Activated T-cell treated with anti-CD3 and anti-CD28 coated beads for 48 hours (primary cell): ENCODE measurements at places on chromosomes 3 and 15.

DNA sequence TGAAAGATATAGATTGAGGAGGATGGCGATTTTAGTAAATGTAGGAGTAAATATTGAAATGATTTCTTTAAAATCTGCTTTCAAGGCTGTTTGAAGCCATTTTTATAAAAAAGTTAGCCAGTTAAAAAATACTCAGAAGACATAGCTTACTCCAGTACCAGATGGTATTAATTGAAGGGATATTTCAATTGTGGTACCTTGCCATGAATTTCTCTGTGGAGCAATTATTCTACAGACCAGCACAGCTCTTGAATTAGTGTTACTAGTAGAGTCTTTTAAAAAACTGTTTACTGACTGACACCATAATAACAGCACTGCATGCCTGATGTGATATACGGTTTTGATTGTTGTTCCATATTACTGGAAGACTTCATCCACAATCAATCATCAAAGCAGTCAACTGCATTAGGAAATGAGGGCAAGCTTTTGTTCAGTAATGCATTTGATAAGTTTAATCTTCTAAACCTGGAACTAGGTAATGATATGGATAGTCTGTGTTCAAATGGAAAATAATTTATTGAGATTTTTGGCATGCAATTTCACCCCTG, 106.4 kb downstream of the MFSD1 start:
- no peak for DNase-seq

- no peak for DNase-seq
Measured at GRCh38 chr15:88714782-88715372, 76.1 kb downstream of the ISG20 start.

GRCh38 chr15:76903251-76903681, 1.9 kb downstream of the SCAPER start:
- DNase-seq = no peak

DNA sequence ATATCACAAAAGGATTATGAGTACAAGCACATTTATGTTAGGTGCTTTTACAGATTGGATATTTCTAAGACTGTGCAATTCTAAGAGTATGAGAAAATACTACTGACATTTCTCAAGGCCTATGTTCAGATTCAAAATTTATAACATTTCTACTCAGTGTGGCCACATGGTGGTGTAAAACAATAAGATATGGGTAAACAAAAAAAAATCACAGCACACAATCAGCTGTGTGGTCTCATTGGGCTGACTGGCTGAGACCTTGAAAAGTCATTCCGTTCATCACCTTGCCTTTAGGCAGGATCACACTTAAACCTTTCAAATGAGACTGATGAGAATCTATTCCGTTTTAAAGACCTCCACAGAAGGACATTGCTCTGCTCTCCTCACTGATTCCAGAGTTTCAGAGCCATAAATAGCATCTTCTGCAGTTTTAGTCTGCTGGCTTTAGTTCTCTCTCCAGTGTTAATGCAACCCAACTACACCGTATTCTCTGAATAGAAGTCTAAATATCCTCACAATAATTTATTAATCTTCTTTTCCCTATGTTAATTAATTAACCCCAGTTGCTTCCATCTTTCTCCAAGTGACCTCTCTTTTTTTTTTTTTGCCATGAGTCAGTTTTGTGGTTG, 158.2 kb downstream of the SPATA16 start:
- DNase-seq = no peak

- no peak for DNase-seq
Measured at GRCh38 chr3:10975695-10976234, 16.8 kb upstream of the SLC6A1 start.

DNA sequence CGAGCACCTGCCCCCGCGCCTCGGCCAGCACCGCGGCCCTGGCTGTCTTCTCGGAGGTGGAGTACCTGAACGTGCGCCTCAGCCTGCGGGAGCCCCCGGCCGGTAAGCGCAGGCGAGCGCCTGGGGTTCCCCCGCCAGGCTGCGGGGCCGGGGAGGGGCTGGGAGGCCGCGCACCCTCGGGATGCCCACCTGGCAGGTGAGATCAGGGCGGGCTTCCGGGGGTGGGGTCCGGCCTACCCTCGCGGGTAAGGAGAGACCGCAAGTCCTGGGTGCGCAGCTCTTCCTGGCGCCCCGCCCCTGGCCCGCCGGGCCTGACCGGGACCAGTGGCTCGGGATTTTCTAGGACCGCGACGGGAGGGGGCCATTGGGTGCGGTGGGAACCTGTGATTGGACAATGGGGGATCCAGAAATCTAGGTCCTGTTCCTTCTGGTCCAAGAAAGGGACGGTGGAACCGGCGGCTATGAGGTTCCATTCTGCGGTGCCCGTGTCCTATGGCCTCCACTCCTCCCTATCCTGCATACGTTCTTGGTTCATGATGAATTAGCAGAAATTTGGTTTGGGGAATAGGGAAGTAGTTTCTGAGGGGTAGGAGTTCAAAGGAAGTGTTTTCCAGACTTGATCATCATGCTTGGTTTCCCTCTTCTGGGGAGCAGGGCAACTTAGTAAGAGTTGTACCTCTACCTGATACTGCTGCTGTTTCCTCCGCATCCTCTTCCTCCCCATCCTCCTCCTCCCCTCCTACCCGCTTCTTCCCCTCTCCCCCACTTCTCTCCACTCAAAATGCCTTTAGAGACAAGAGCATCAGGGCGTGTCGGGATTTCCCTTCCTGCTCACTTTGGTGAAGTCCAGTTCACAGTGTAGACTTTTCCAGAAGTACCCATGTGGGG, 808 bp downstream of the ARRDC4 start:
- DNase-seq = no peak

DNA sequence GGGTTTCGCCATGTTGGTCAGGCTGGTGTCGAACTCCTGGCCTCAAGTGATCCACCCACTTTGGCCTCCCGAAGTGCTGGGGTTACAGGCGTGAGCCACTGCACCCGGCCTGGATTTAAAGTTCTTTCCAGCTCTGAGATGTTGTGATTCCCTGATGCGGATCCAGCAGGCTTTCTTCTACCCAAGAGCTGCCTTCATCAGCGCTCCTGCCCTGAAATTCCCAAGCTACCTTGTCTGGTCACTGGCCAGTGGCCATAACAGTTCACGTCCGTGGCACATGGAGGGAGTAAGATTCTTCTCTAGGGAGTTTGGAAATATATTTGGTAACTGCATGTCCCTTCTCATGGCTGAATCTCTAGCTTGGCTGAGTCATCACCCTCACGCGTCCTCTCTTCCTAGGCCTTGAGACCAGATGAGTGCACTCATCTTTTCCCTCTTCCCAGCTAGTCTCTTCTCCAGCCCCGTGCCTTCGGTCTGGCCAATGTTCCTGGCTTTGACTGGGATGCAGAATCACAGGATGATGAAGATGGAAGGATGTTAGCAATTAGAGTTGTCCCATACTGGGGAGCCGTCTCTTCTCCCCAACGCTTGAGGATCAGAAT, 29.8 kb upstream of the APOD start:
- no peak for DNase-seq

DNA sequence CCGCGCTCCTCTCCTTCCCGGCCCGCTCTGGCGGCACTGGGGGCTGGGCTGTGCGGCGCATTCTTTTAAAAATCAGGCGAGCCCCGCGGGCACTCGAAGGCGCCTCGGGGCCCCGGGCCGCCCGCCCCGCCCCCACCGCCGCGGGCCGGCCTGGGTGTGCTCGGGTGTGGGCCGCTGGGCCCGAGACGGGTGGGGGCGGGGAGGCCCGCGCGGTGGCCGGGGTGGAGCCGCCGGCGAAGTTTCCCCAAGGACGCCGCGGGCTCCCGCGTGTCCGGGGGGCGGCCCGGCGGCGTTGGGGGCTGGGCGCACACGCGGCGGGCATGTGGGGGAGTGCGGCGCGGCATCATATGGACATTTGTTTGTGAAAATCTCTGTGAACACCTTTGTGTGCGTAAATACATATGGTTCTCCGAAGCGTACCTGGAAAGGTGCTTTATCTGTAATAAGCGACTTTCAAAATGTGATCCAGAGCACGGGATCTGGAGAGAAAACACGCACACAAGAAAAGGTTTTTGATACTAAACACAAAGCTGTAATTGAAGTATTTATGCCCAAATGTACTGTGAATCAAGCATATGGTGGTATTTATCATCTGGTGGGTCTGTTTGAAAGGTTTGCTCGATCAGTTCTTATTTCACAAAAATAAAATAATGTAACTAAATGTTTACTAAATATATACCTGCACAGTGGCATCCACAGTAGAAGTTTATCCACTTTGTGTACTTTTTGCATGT, 612 bp upstream of the TBL1XR1 start:
- DNase-seq = peak; percentile 65

DNA sequence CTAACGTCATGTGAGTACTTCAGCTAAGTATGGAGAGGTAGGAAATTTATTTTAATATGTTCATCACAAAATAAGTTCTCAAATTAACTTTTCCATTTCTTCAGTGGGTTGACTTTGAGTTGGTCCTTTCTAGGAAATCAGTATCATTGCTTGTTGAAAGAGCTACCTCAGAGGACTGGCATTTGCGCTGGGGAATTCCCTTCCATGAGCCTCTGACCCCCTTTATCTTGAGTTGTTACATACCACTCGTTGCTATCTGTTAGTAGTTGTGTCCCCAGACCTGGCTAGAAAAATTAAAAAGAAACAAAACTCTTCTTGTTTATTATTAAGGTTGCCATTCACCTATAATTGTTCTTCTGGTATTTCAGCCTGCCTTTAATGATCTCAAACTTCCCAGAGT, 96.8 kb upstream of the ROBO2 start:
- DNase-seq = no peak

GRCh38 chr3:87069971-87070370, 79.0 kb upstream of the VGLL3 start:
- DNase-seq = no peak

DNA sequence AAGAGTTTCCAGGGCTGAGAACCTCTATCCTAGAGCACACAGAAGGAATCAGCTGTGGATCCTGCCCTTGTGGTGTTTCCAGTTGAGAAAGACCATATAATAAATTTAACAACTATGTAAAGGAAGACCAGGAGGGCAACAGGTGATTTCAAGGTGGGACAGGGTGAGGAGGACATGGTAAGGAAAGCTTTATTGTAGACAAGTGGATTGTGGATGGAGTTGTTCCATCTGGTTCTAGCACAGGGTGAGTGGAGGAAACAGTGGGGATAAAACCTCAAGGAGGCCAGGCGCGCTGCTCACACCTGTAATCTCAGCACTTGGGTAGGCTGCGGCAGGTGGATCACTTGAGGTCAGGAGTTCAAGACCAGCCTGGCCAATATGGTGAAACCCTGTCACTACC, 17.1 kb downstream of the SIAH2 start:
- no peak for DNase-seq

DNA sequence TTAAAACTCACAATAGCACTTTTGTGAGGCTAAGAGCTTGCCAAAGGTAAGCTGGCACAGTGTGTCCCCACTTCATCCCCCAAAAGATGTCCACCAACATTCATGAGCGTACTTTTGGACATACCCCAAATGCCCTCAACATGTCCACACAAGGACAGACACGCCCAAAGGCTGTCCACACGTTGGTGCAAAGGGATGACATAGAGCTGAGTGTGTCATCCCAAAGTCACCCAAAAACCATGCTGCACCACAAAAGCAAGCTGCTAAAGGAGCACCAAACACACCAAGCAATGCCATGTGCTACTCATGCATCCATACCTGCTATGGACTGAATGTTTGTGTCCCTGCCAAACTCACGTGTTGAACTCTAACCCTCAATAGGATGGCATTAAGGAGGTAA, 57.9 kb downstream of the KLF13 start:
- DNase-seq = no peak

- no peak for DNase-seq
Measured at GRCh38 chr3:102060814-102061213, 211.5 kb downstream of the NFKBIZ start.

DNA sequence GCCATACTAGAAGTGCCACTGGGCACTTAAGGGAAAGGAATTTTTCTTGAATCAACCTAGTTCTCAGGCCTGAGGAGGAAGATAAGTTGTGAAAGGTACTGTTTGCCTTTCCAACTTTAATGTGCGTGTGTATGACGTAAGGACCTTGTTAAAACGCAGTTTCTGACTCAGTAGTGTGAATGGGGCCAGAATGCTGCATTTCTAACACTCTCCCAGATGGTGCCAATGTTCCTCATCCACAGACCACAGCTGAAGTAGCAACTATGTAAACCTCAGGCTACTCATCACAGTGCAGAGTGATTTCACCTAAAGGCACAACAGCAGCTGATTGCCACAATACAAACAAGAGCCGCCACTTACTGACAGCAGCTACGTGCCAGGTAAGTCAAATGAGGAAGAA, 103.6 kb downstream of the OTOL1 start:
- DNase-seq = no peak

DNA sequence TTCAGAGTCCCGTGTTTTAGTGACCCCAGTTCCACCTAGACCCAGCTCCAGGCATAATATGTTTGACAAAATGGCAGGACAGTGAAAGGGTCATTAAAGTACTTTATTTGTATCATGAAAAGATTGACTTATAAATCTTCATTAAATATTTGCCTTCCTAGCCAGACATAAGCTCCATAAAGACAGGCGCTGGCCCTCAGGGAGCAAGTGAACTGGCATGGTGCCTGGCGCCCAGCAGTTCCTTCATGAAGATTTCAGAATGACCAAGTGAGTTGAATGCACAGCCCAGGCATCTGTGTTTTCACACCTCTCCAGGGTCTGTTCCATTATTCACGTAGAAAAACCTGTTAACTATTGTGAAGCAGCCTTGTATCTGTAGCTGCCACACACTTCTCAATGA, 166.2 kb downstream of the GAP43 start:
- DNase-seq = no peak
